ENCODE measurements at places on chromosomes 4 and X.

DNA sequence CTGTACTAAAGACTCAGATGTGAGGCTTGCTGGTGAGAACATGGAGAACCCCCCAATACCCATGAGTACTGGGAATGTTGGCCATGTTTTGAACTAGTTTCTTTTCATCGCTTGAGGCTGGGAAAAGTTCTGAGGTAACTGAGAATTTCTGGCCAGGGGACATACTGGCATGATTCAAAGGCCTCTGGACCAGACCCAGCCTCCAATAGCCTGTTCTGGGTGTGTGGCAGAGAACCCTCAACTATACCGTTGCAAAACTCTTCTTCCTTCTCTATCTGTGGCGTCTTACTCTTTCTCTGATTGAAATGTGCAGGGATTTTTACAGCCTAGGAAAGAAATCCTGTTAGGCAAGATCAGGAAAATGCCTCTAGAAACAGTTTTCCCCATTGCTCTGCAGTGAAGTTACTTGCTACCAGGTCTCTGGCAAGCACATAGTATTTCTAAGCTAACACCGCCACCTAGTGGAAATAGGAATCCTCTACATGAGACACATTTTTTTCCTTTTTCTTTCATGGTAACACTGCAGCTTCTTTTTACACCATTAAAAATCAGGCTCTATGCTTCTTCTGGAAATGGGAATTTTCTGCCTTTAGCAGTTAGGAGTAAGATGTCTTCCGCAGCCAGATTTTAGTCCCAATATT, 170.7 kb upstream of the ZCCHC13 start:
- DNase-seq: peak; percentile 71

GRCh38 chr4:100348473-100348872, 158.2 kb upstream of the DDIT4L start:
- no peak for DNase-seq

DNA sequence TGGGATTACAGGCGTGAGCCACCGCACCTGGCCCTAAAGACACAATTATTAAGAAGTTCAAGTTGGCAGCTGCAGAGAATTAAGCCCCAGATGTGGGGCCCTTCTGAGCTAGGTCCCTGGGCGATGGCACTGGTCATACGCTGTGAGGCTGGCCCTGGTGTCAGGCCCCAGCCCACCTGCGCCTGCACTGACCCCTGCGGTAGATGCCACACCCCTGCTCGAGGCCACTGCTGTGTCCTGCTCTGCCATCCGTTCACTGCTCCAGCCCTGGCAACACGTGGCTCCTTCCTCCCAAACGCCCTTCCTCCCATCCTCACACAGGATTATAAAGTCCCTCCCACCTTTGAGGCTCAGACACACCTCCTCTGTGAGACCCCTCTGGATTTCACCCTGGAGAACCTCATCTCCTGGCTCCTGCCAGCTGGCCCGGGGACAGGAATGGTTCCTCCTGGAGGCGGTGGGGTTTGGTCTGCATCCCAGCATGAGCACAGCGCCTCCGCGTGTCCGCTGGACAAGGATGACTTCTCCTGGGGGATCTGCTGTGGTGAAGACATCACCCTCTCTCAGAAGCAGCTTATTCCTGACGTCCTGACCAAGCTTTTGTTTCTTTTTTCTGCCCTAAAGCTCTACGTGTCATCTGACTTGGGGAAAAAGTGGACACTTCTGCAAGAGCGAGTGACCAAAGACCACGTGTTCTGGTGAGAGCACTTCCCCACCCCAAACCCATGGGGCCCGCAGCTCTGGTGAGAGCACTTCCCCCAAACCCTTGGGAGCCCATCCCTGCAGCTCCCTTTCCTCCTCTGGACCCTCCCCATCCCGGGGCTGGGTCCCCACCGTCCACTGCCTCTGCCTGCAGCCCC, 219.0 kb upstream of the PSAPL1 start:
- DNase-seq: no peak

DNA sequence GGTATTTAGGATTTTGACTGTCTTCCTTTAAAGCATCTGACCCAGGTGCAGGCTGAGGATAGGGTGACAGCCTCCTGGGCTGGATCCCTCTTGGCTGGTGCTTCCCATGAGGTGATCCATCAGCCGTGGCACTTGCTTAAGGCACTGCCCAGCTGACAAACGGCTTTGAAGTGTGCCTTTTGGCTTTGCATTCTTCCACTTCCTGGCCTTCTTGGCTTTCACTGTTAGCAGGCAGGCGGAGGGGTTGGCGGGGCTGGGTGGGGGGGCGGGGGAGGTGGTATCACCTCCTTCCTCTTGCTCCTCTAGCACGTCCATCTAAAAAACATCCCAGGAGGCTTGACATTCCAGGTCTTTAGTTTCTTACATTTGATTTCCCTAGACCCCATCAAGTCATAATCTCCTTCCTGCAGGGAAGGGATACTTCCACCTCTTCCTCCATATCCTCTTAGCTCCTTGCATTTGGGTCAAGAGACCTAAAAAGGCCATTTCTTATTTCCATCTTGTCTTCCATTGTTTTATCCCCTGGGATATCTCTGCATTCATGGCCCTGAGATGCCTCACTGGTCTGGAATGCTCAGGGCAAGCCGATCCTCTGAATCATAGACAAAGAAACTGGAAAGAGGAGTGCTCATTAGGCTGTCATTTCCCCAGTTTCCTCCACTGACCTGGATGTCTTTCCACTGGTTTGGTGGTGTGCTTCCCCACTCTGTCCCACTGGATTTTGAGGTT, 11.3 kb upstream of the APLN start:
- no peak for DNase-seq

GRCh38 chr4:83328521-83329187, 6.0 kb downstream of the HPSE start:
- peak; percentile 58 for DNase-seq

GRCh38 chr4:96736352-96736889, 896.5 kb downstream of the PDHA2 start:
- no peak for DNase-seq

DNA sequence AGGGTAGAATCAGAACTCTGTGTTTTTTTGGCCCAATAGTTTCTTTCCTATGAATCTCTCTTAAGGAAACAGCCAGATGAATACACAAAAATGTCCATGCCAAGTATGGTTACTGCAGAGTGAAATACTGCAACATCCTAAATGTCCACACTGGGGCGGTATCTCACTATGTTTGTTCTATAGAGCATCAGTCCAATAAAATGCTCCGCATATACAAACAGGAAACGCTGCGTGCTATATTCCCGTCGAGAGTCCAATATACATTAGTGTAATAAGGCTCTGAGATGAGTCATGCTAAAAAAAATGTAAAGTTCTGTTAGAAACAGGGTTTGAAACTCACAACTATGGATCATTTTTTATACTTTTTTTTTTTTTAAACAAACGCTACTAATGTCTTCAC, 72.9 kb upstream of the ENOX2 start:
- peak; percentile 45 for DNase-seq

GRCh38 chr4:20754036-20754435, 53.8 kb downstream of the PACRGL start:
- no peak for DNase-seq

- DNase-seq: no peak
These were observed 100.5 kb downstream of the AREG start for GRCh38 chr4:74545448-74545847.

GRCh38 chr4:1074077-1074476, 39.3 kb downstream of the RNF212 start:
- DNase-seq: no peak

- peak; percentile 59 for DNase-seq
These were observed 605 bp downstream of the ANXA5 start for GRCh38 chr4:121696170-121696580.
